ENCODE measurements at places on chromosomes 4 and X.

DNA sequence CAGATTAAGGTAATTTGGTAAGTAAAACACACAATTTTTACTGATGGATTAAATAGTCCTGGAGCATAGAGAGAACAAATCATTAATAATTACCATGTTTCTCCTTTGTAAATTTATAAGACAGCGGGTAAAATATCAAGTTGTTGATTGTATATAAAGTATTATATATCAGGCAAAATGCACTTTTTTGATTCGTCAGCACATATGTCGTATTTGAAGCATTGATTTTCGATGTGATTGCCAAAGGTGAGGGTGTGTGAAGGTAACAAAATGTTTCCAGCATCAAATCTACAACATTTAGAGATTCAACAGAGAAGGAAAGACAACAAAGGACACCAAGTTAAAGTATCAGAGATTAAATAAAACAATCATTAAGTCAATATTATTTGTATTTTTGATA lies 1437.8 kb upstream of the ADGRL3 start:
- H3K4me1 ChIP-seq = no peaks in the 10 kb centered on the region
- no peaks in the 10 kb centered on the region for H3K36me3 ChIP-seq
- H3K4me3 ChIP-seq = no peak overlapping the region
- H3K27ac ChIP-seq = no peak overlapping the region
- H3K27me3 ChIP-seq = no peaks in the 10 kb centered on the region

- no peaks in the 10 kb centered on the region for H3K36me3 ChIP-seq
- H3K4me1 ChIP-seq = no peaks in the 10 kb centered on the region
- H3K4me3 ChIP-seq = no peak overlapping the region
- H3K27ac ChIP-seq = no peak overlapping the region
These were observed 114.0 kb downstream of the RAPGEF2 start for GRCh38 chr4:159216834-159217233.

DNA sequence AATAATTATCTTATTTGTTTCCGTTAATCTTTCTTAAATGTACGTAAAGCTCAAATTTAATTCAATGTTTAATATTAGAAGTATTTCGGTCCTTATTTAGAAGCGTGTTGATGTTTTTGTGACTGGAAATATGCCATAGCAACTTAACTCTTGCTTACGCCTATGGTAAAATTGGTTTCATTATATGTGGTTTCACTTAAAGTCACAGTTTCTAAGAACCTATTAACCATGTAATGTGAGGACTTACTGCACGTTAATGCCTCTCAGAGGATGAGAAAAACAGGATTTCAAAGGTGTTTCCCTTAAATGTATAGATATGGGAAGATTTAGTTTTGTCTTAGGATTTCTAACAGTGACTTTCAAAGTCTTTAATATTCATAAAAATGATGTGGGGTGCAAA lies 206.4 kb upstream of the IL15 start:
- H3K36me3 ChIP-seq = no peaks in the 10 kb centered on the region
- H3K4me1 ChIP-seq = peaks cover 10% of the 10 kb centered on the region
- H3K27ac ChIP-seq = no peak overlapping the region
- no peak overlapping the region for H3K4me3 ChIP-seq
- no peak for DNase-seq

GRCh38 chrX:41779941-41780340 lies 56.0 kb downstream of the GPR82 start:
- H3K4me3 ChIP-seq = no peak overlapping the region
- no peaks in the 10 kb centered on the region for H3K36me3 ChIP-seq
- no peak overlapping the region for H3K27ac ChIP-seq
- peaks cover 5% of the 10 kb centered on the region for H3K4me1 ChIP-seq

Measured in SJCRH30 (cell line).